Thoracic aorta (tissue), 2 donors: ENCODE measurements at places on chromosomes 5 and 9. TPM values are rescaled to one million over a fixed set of nuclear protein-coding genes. Genes with fewer than 3 reads are reported as not detected.

The PARP8 gene
- total RNA-seq = 27.5 TPM

The FRMD3 gene
- total RNA-seq = 5.2 TPM

The NR2F1 gene
- 3.4 TPM for total RNA-seq

The PCDHGB7 gene
- 28.1 TPM for total RNA-seq

The ZER1 gene
- total RNA-seq = 42.5 TPM

DNA sequence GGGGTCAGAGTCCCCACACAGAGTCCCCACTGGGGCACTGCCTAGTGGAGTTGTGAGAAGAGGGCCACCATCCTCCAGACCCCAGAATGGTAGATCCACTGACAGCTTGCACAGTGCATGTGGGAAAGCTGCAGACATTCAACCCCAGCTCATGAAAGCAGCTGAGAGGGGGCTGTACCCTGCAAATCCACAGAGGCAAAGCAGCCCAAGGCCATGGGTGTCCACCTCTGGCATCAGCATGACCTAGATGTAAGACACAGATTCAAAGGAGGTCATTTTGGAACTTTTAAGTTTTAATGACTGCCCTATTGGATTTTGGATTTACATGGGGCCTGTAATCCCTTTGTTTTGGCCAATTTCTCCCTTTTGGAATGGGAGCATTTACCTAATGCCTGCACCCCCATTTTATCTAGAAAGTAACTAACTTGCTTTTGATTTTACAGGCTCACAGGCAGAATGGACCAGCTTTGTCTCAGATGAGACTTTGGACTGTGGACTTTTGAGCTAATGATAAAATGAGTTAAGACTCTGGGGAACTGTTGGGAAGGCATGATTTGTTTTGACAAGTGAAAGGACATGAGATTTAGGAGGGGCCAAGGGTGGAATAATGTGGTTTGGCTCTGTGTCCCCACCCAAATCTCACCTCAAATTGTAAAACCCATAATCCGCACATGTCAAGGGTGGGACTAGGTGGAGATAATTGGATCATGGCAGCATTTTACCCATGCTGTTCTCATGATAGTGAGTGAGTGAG, 56.3 kb upstream of the ITGA1 start:
- H3K27ac ChIP-seq = no peak overlapping the region
- H3K4me3 ChIP-seq = no peak overlapping the region
- no peaks in the 10 kb centered on the region for H3K36me3 ChIP-seq
- no peaks in the 10 kb centered on the region for H3K27me3 ChIP-seq

DNA sequence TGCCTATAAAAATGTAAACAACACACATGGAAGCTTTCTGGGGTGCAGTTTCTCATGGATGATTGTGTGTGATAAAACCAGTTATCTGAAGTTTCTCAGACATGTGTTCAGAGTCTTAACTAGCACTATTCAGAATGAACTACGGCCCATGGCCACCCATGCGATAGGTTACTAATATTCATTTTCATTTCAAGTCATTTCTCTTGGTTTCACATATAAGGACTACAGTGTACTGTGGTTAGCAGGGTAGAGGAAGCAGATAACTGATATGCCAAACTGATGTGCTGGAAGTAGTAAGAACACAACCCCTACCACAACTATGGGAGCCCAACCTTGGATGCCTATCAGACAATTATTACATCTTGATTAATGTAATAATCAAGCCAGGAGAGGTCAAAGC, 372.1 kb downstream of the DTWD2 start:
- H3K27me3 ChIP-seq = no peaks in the 10 kb centered on the region
- DNase-seq = no peak
- H3K27ac ChIP-seq = no peak overlapping the region
- no peak overlapping the region for H3K4me3 ChIP-seq
- no peaks in the 10 kb centered on the region for H3K36me3 ChIP-seq
- peaks cover 8% of the 10 kb centered on the region for H3K4me1 ChIP-seq

GRCh38 chr9:126411225-126411947, 84.8 kb downstream of the MVB12B start:
- no peaks in the 10 kb centered on the region for H3K4me1 ChIP-seq
- H3K27ac ChIP-seq = no peak overlapping the region
- no peaks in the 10 kb centered on the region for H3K27me3 ChIP-seq
- no peak for DNase-seq
- no peak overlapping the region for H3K4me3 ChIP-seq
- no peaks in the 10 kb centered on the region for H3K36me3 ChIP-seq

DNA sequence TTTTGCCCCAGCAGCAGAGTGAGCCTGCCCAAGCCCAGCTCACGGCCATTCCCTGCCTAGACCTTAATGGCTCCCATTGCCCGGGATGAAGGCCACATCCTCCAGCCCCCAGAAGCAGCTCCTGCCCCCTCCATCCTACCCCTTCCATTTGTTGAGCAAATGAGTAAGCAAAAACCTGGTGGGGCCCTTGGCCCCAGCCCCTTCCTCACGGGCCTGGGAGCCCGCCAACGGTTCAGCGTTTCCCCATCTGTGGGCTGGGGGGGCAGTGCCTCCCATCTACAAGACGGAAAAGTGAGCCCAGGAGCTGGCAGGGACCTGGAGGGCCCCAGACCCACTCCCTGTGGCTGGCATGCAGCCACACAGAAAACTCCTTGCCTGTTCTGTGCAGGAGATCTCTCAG, 4.4 kb downstream of the CCDC187 start:
- no peak for DNase-seq
- H3K36me3 ChIP-seq = no peaks in the 10 kb centered on the region
- H3K4me3 ChIP-seq = no peak overlapping the region
- H3K27me3 ChIP-seq = no peaks in the 10 kb centered on the region
- no peak overlapping the region for H3K27ac ChIP-seq
- H3K4me1 ChIP-seq = no peaks in the 10 kb centered on the region

The MEIKIN gene
- not detected for total RNA-seq

DNA sequence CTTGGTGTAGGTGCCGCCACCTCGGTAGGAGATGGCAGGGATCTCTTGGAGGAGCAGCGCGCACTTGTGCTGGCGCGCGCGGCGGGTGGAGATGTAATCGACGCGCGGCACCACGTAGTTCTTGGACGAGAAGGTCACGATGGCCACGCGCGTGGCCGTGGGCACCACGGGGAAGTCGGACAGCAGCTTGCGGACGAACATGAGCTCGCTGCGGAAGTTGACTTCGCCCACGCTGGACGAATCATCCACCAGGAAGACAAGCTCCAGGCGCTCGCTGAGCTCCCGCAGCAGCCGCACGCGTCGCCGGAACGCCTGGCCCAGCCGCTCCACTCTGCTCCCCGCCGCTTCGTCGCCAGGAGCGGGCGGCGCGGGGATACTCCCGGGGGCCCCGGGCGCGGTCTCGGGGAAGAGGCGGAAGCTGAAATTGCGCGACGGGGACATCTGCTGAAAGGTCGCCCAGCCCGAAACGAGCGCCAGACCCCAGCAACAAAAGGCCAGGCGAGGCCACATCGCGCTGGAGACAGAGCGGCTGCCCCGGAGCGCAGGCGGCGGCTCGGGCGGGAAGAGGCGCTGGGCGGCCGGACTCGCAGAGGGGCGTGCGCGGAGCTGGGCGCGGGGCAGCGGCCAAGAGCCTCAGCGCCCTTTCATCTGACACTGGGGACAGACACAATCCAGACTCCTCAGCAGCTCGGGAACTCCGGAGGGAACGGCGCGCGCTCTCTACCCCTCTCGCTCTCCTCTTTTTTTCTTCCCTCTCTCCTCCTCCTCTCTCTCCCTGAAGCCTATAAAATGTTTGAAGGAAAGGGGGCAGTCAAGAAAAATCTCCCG, at the start of gene SVEP1:
TSS of gene SVEP1 (minus strand) at position 708 of the 828 bp plus-strand sequence. CDS start at position 510, 198 bp downstream.
- peaks cover 9% of the 10 kb centered on the region for H3K4me1 ChIP-seq
- peak within 1 kb of the TSS; percentile 68 for H3K27ac ChIP-seq
- no peaks in the 10 kb centered on the region for H3K27me3 ChIP-seq
- DNase-seq = peak; percentile 20
- no peaks in the 10 kb centered on the region for H3K36me3 ChIP-seq
- peak within 1 kb of the TSS; percentile 77 for H3K4me3 ChIP-seq

- no peaks in the 10 kb centered on the region for H3K27me3 ChIP-seq
- H3K4me3 ChIP-seq = no peak overlapping the region
- no peak for DNase-seq
- H3K36me3 ChIP-seq = no peaks in the 10 kb centered on the region
- H3K27ac ChIP-seq = no peak overlapping the region
- H3K4me1 ChIP-seq = peaks cover 3% of the 10 kb centered on the region
Observed at GRCh38 chr9:131043087-131043486, 34.1 kb downstream of the LAMC3 start.

- no peak overlapping the region for H3K27ac ChIP-seq
- no peaks in the 10 kb centered on the region for H3K36me3 ChIP-seq
- H3K4me1 ChIP-seq = no peaks in the 10 kb centered on the region
- no peak overlapping the region for H3K4me3 ChIP-seq
Observed at GRCh38 chr9:122206118-122207046, 22.4 kb downstream of the LHX6 start.

- no peaks in the 10 kb centered on the region for H3K27me3 ChIP-seq
- H3K27ac ChIP-seq = no peak overlapping the region
- H3K4me1 ChIP-seq = no peaks in the 10 kb centered on the region
Observed at GRCh38 chr5:113150221-113150620, 173.6 kb downstream of the DCP2 start.

- no peak for DNase-seq
- H3K27ac ChIP-seq = no peak overlapping the region
- no peak overlapping the region for H3K4me3 ChIP-seq
Observed at GRCh38 chr5:142104491-142104890, 4.1 kb upstream of the NDFIP1 start.

- DNase-seq = no peak
- H3K4me1 ChIP-seq = peaks cover 27% of the 10 kb centered on the region
- H3K36me3 ChIP-seq = no peaks in the 10 kb centered on the region
- no peak overlapping the region for H3K4me3 ChIP-seq
- H3K27me3 ChIP-seq = no peaks in the 10 kb centered on the region
Observed at GRCh38 chr5:112687306-112687705, 50.4 kb upstream of the APC start.

The TNFSF15 gene
- not detected for total RNA-seq

GRCh38 chr5:74285675-74286280, 354.8 kb downstream of the ENC1 start:
- DNase-seq = no peak
- H3K27me3 ChIP-seq = no peaks in the 10 kb centered on the region
- peaks cover 31% of the 10 kb centered on the region for H3K4me1 ChIP-seq
- no peak overlapping the region for H3K4me3 ChIP-seq
- H3K36me3 ChIP-seq = no peaks in the 10 kb centered on the region

- peaks cover 42% of the 10 kb centered on the region for H3K4me1 ChIP-seq
- no peaks in the 10 kb centered on the region for H3K36me3 ChIP-seq
- no peak overlapping the region for H3K4me3 ChIP-seq
- H3K27me3 ChIP-seq = no peaks in the 10 kb centered on the region
Observed at GRCh38 chr5:110087829-110088228, 398.1 kb downstream of the MAN2A1 start.

The CATSPER3 gene
- not detected for total RNA-seq

- peak overlapping the region; percentile 82 for H3K27ac ChIP-seq
- H3K27me3 ChIP-seq = no peaks in the 10 kb centered on the region
- H3K4me3 ChIP-seq = no peak overlapping the region
Observed at GRCh38 chr5:174347183-174347582, 301.7 kb downstream of the NSG2 start.

DNA sequence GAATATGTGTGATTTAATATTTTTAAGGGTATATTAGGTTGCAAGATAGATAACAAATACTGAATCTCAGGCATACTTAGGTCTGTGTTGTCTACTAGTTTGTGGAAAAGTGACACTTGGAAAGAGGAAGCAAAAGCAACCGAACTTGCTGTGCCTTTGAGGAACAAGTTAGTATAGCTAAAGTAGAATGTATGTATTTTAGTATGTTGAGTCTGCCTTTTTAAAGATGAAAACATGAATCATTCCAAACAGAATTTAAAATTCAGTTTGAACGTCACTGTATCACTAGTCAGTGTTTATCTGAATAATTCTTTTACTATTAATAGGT, 12.9 kb downstream of the TLE4 start:
- DNase-seq = no peak
- no peak overlapping the region for H3K4me3 ChIP-seq
- no peaks in the 10 kb centered on the region for H3K36me3 ChIP-seq
- H3K4me1 ChIP-seq = no peaks in the 10 kb centered on the region
- H3K27ac ChIP-seq = no peak overlapping the region

- H3K27me3 ChIP-seq = no peaks in the 10 kb centered on the region
- no peak overlapping the region for H3K27ac ChIP-seq
- H3K36me3 ChIP-seq = peaks cover 40% of the 10 kb centered on the region
Observed at GRCh38 chr9:76630916-76631315, 133.3 kb upstream of the PCA3 start.

DNA sequence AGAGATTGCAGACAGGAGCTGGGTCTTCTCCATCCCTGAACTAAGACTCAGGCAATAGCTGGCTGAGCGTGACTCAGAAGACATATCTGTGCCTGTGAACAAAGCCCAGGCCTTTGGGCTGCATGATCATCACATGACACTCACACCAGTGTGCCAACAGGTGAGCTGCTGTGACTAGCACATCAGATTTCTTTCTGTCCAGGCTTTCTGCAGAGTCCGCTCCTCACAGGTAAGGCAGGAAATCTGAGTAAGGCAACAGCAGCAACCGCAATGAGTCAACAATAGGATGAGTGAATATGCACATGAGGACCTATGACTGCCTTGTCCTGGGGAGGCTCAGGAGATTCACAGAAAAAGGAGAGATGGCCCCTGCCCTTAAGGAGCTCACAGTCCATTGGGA, 293.6 kb downstream of the ACTL7B start:
- H3K27ac ChIP-seq = no peak overlapping the region
- no peaks in the 10 kb centered on the region for H3K4me1 ChIP-seq
- DNase-seq = no peak
- H3K27me3 ChIP-seq = no peaks in the 10 kb centered on the region
- H3K36me3 ChIP-seq = no peaks in the 10 kb centered on the region

GRCh38 chr5:76099286-76099702, 16.1 kb downstream of the SV2C start:
- no peaks in the 10 kb centered on the region for H3K36me3 ChIP-seq
- DNase-seq = no peak
- H3K4me1 ChIP-seq = no peaks in the 10 kb centered on the region
- no peak overlapping the region for H3K27ac ChIP-seq

The CCL19 gene
- total RNA-seq = 5.4 TPM

DNA sequence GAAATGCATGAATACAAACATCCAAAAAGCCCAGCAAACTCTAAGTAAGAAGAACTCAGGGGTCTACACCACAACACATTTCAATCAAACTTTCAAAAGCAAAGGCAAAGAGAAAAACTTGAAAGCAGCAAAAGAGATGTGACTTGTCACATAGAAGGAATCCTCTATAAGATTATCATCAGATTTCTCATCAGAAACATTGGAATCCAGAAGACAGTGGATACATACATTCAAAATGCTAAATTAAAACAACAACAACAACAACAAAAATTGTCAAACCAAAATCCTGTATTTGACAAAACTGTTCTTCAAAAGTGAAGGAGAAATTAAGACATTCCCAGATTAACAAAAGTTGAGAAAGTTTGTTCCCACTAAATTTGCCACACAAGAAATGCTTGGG, 362.7 kb downstream of the ZNF608 start:
- no peak overlapping the region for H3K27ac ChIP-seq
- no peaks in the 10 kb centered on the region for H3K27me3 ChIP-seq
- no peaks in the 10 kb centered on the region for H3K36me3 ChIP-seq

The GABRA6 gene
- not detected for total RNA-seq
